ENCODE measurements at places on chromosomes 4 and X. TPM values are rescaled to one million over a fixed set of nuclear protein-coding genes. Genes with fewer than 3 reads are reported as not detected.
A peak's percentile ranks its signal among the peaks of the same experiment; 100 is the strongest.

DNA sequence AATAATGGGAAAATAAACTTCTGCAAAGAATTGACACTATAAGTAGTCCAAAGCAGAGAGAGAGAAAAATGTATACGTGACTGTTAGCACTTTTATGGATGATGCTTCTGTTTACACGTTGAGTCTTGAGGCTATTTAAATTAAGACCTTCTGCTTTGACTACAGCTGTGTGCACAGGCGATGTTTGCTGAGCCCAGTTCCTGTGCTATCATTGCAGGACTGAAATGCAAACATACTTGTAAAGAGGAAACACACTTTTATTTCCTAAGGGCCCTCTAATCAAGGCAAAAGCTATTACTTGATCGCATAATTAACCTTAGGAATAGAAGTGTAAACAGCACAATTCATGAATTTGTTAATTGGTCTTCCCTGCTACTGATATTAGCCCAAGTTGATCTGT, 226.9 kb downstream of the FBXW7 start:
- no peak for DNase-seq

DNA sequence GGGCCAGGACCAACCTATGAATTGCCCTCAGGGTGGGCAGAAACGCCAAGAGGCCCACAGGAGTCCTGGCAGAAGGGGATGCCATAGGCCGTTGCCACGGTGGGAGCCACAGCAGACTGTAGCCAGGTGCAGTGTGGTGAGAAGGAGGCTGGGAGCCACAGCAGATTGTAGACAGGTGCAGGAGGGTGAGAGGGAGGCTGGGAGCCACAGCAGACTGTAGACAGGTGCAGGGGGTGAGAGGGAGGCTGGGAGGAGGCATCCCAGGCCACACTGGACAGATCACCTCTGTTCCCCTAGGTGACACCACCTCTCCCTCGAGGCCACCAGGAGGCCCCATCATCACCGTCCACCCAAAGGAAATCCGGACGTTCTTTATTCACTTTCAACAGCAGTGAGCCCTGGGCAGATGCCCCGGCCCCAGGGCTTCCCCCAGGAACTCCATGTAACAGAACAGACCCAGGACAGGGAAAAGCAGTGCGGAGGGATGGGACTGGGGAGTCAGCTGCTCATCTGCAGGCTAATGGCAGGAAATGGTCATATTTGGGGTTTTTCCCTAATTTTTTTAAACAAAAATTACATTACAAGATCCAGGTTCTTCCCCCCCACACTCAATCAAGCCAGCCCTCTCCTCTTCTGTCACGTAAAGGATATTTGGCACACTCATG, 19.5 kb upstream of the MRFAP1 start:
- DNase-seq: no peak

DNA sequence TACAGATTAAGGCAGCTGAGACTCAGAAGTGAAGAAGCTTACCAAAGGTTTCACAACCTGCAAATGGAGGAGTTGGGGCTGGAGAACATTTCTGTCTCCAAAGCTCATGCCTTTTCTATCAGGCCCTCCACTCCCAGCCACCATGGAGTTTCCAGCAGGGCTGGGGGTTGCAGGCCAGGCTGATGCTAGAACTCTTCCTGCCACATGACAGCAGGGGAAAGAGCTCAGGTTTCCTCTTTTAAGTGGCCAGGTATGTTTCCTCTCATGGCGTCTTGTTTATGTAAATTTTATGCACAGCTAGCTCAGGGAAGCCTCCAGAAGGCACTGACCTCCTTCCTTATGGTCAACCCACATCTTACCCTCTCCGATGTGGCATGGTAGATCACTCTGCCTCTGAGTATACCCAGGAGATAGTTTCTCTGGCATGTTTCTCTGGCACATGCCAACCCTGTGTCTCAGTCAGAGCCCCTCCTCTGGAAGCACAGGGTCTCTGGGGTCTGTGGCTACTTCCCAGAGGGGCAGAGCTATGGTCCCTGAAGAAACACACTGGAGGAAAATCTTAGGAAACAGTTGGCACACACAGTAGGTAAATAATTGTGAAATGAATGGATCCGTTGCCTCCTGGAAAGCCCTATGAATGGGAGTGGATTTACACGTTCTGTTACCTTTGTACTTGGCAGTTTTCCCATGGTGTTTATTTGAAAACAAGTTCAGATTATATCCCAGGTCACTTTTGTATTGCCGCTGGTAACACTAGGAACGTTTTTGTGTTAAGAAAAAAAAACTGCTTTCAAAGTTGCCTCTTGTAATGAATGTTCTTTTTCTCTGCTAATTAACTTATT, 28.9 kb downstream of the PDK3 start:
- no peak for DNase-seq

DNA sequence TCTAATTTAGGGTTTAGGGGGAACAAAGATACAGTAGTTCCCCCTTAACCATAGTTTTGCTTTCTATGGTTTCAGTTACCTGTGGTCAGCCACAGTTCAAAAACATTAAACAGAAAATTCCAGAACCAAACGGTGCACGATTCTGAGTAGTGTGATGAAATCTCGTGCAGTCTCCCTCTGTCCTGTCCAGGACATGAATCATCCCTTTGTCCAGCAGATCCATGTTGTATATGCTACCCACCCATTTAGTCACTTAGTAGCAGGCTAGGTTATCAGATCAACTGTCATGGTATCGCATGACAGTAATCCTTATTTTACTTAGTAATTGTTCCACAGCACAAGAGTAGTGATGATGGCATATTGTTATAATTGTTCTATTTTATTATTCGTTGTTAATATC, 556.1 kb downstream of the IL1RAPL1 start:
- no peak for DNase-seq

GRCh38 chrX:122586831-122587230, 597.2 kb upstream of the GRIA3 start:
- no peak for DNase-seq

- DNase-seq: no peak
Observed at GRCh38 chrX:150203248-150203645, 159.9 kb upstream of the MAMLD1 start.

DNA sequence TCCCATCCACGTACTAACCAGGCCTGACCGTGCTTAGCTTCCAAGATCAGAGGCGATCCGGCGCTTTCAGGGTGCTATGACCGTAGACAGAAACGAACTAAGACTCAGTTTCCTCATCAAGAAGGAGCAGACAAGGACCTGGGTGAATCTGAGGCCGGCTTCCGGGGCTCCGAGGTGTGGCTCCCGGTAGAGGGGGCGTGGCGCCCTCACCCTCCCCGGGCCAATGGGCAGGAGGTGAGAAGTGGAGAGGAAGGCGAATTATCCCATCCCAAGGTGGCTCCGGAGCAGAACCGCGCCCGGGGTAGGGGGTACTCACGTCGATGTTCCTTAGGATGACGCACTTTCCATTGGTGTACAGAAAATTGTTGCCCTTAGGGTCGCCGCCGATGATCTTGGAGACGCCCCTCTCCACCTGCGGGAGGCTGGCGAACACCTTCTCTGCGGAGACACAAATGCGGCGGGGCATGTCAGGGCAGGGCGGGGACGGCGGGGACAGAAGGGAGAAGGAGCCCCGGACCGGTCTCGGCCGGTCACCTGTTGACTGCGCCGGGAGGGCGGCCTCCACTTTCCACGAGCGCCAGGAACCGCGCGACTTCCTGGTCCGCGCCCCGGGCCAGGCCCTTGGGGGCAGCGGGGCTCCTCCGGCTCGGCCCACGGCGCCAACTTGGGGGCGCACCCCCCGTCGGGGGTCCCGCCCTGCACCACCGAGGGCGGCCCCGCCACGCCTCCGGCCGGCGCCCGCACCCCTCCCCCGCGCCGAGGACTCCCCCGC, 616 bp downstream of the WDR1 start:
- DNase-seq: peak; percentile 73

DNA sequence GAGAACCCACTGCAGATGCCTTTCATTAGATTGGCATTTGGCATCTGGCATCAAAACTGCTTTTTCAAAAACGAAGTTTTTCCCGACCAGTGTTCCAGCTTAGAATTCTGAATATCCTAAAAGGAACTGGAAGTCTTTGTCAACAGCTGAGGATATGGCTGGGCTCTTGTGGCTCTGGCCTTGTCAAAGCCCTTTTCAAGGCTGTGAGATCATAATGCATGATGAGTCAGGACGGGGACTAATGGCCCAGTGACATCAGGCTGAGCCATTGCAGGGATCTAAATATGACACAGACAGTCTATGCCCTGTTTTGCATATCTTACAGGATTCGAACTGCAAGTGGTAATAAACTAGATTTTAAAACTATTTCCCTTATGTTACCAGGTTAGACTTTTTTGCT, 306.4 kb downstream of the PTTG2 start:
- no peak for DNase-seq

DNA sequence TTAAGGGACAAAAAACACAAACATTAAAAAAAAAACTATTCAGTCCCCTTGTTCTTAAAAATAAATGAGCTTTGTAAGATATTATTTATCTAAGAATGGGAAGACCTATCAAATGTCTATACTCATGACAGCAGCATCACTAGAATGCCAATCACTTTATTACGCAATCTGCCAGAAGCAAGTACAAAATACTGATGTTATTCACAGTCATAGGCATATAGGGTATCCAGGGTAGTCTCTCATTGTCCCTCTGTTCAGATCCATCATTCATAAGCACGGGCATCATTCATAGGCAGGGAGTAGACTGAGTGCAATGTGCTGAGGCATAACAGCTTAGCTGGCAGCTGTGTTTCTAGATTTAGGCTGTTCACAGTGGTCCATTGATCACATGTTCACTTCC, 109.1 kb downstream of the EPHA5 start:
- DNase-seq: no peak

DNA sequence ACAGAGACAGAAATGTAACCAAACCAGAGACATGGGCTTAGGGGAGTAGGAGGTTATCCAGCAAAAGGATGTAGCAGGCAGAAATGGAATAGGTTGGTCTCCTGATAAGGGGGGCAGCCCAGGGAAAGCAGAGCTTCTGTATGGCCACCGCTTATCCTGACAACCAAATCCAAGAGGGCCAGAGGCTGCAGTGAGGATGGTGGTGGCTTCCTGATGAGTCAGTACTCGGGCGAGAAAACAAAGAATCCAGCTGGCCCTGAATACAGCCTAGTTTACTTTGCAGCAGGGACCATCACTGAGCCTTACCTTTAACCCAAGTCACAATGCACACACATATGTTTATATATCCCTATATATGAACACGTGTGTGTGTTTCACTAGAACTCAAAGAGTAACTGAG, 129.7 kb upstream of the FTHL17 start:
- no peak for DNase-seq

DNA sequence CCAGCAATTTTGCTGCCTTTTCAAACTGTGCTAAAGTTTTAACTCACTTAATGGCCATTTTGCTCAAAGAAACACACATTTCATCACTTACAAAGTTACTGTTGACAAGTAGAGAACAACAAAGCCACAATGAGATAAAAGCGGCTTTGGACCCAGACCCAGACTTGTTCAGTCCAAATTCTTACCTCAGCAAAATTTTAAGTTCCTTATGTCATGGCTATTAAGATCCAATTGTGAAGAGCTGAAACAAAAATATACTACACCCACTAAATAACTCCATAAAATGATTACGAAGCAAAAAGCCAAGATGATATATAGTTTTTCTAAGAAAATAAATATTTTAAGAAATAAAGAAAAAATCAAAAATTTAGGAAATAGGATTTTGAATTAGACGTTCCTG, 137.0 kb upstream of the INPP4B start:
- no peak for DNase-seq

GRCh38 chr4:172287117-172287516, 473.9 kb downstream of the GALNTL6 start:
- DNase-seq: no peak

DNA sequence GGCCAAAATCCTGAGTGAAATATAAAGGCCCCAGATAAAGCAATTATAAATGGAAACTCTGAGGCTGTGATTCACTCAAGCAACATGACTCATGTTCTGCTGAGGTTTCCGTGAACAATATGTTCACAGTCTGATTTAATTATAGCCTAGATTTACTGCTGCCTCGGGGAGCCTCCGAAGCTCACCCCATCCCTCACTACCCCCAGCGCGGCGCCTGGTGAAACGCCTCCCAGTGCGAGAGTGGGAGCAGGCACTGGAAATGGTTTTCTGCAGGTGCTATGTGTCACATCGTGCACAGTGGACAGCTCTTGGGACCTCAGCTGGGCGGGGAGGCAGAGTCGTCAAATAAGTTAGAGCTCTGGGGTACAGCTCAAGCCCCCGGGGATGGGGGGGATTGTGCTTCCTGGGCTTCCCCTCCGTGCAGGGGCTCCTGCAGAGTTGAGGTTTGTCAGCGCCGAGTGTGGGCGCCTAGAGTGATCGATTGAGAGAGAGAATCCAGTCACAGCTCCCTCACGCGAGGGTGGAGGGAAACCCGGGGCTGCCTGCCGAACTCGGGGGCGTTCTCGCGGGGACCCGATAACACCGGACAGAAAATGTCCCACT, 110.6 kb downstream of the PHKA2 start:
- DNase-seq: no peak

- no peak for DNase-seq
Observed at GRCh38 chrX:54171527-54172250, 11.4 kb downstream of the FAM120C start.

DNA sequence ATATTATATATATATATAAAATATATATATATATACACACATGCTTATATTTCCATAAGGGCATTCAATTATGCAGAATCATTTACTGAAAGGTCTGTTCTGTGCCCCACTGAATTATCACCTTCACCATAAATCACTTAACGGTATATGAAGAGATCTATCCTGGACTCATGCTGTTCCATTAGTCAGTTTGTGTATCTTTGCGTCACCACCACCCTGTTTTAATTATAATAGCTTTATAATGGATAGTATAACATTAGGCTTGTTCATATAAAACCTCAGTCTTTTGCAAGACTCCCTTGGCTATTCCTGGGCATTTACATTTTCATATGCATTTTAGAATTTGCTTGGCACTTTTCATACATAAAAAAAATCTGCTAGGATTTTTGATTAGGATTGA, 19.1 kb downstream of the WDR17 start:
- no peak for DNase-seq

DNA sequence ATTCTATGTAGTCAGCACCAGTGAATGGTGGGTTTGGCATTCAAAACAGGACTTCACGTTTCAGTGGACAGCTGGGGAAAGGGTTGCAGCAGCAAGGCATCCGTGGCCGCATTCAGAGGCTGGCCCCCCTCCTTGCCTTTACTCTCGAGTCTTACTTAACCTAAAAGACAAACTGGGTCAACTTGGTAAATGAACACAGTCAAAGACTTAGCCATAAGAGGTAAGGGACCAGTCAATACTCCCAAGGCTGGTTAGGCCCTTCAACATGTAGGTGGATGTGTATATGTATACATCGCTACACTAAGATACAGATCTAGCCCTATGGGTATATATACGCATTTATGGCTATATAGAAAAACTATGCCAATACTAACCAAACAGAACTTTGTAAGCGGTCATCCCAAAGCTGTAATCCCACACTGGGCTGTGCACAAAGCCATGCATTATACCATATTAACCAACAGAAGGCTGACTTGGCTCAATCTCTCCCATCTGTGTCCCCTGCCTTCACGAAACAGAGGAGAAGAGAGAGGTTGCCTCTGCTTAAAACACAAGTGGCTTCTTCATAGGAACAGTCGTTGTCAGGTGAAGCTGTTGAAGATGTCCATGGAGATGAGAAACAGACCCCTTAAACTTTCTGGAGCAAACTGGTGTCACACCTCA, 61.9 kb downstream of the TSC22D3 start:
- peak; percentile 27 for DNase-seq

GRCh38 chrX:31266203-31267076, 194.6 kb upstream of the FTHL17 start:
- DNase-seq: no peak

Gene NKX3-2
- not detected for total RNA-seq

Gene NPNT
- not detected for total RNA-seq

Gene NLGN3
- total RNA-seq: 2.7 TPM

Gene ADH1B
- not detected for total RNA-seq

Gene TRPC5OS
- total RNA-seq: not detected

Gene MAGEE2
- not detected for total RNA-seq

Gene PABPC1L2A
- total RNA-seq: not detected

Gene NR3C2
- total RNA-seq: 50.7 TPM

Gene LPAR4
- total RNA-seq: not detected

Gene PNMA6A
- total RNA-seq: 0.55 TPM
